ENCODE measurements at places on chromosomes 13 and 19. TPM values are rescaled to one million over a fixed set of nuclear protein-coding genes. Genes with fewer than 3 reads are reported as not detected.

Gene SERPINE3
- not detected for polyA plus RNA-seq

Gene LRRC8E
- 3.2 TPM for polyA plus RNA-seq

Gene MIR17HG
- polyA plus RNA-seq, result 6.0 TPM

Gene DZIP1
- 16.7 TPM for polyA plus RNA-seq

Gene CYSLTR2
- 0.15 TPM for polyA plus RNA-seq

Measured in pancreas (tissue), 10 donors.